ENCODE measurements at places on chromosomes 2 and 18.

- DNase-seq = no peak
- H3K4me1 ChIP-seq = peaks cover 1% of the 10 kb centered on the region
- no peak overlapping the region for H3K4me3 ChIP-seq
- no peaks in the 10 kb centered on the region for H3K36me3 ChIP-seq
- H3K27ac ChIP-seq = no peak overlapping the region
- H3K27me3 ChIP-seq = no peaks in the 10 kb centered on the region
Measured at GRCh38 chr18:26453386-26453901, 94.9 kb downstream of the KCTD1 start.

GRCh38 chr2:182456784-182457183, 29.9 kb upstream of the PDE1A start:
- no peaks in the 10 kb centered on the region for H3K36me3 ChIP-seq
- no peaks in the 10 kb centered on the region for H3K4me1 ChIP-seq
- H3K27ac ChIP-seq = no peak overlapping the region
- no peak overlapping the region for H3K4me3 ChIP-seq
- H3K27me3 ChIP-seq = no peaks in the 10 kb centered on the region
- no peak for DNase-seq

- no peak overlapping the region for H3K27ac ChIP-seq
- H3K27me3 ChIP-seq = no peaks in the 10 kb centered on the region
- peaks cover 10% of the 10 kb centered on the region for H3K36me3 ChIP-seq
Measured at GRCh38 chr2:99297994-99298393, 3.0 kb downstream of the LYG1 start.

DNA sequence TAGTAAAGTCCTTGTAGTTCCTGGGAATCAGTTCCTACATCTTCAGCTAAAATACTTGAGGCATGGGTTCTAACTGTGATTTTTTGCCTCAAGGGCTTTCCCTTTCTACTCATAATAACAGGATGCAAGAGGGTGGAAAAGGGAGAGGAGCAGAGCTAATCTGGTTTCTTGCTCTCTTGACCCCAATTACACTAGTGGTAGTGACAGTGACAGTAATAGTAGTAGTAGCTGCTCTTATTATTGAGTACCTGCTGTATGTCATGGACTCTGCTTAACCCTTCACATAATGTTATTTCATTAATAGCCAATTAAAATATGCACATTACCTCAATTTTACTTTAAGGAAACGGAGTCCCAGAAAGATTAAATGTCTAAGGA, 214.8 kb upstream of the HNRNPA3 start:
- DNase-seq = no peak
- H3K27ac ChIP-seq = peak overlapping the region; percentile 84
- H3K4me1 ChIP-seq = peaks cover 15% of the 10 kb centered on the region
- H3K36me3 ChIP-seq = peaks cover 7% of the 10 kb centered on the region
- no peaks in the 10 kb centered on the region for H3K27me3 ChIP-seq

- no peaks in the 10 kb centered on the region for H3K36me3 ChIP-seq
- no peaks in the 10 kb centered on the region for H3K4me1 ChIP-seq
- H3K27me3 ChIP-seq = peaks cover 3% of the 10 kb centered on the region
- H3K27ac ChIP-seq = no peak overlapping the region
Measured at GRCh38 chr2:46825939-46826568, 89.6 kb downstream of the MCFD2 start.

DNA sequence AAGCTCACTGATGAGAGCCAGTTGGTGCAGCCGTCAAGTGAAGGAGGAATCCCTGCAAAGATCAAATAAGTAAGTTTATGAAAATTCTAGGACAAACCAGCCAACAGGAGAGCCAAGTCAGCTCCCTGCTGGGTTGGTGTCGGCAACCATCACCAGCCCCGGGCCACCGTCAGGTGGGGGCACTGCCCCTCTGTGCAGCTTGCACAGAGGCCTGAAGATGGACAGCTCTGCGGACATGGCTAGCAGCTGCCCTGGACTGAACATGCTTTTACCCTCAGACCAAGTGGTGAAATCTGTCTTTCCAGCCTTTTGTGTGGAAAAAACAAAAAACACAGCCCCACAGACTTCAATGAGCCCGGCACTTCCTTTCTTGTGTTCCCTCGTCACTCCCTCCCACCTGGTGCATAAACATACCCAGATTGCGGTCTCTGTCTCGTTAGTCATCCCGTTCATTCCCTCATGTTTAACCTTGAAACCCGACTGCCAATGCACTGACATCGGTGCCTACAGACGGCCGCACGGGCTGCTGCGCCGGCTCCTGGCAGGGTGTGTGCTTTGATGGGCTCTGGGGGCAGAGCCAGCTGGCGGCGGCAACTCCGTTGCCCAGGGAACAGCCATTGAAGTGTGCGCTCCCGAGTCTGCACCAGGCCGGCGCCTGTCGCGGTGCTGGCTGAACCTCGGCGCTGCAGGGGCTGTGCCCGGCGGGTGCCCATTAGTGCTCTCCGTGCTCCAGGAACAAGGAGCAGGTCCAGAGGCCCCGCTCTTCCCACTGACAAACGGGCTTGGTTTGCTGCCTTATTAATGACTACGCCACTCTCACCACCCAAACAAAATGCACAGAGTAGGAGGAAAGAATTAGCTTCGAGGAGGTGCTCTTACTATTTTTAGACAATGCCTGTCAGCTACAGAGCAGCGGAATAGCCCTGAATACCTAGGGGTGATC, 95.3 kb downstream of the EIPR1 start:
- peaks cover 18% of the 10 kb centered on the region for H3K36me3 ChIP-seq
- no peak overlapping the region for H3K27ac ChIP-seq

- no peak overlapping the region for H3K4me3 ChIP-seq
- DNase-seq = no peak
- peaks cover 14% of the 10 kb centered on the region for H3K4me1 ChIP-seq
- H3K36me3 ChIP-seq = peaks cover 21% of the 10 kb centered on the region
Measured at GRCh38 chr2:135798762-135799161, 38.2 kb downstream of the LCT start.

GRCh38 chr2:156021146-156022040, 311.1 kb downstream of the NR4A2 start:
- H3K27me3 ChIP-seq = no peaks in the 10 kb centered on the region
- H3K36me3 ChIP-seq = no peaks in the 10 kb centered on the region
- H3K27ac ChIP-seq = no peak overlapping the region
- no peaks in the 10 kb centered on the region for H3K4me1 ChIP-seq
- no peak for DNase-seq

All from activated naive CD8-positive, alpha-beta T cell treated with anti-CD3 and anti-CD28 coated beads, Interleukin-2, amount 10 ng/mL, durations not matched to agents 7 days and 5 days (primary cell).